ENCODE measurements at places on chromosomes 16 and 17.

- no peak for DNase-seq
Measured at GRCh38 chr17:44022246-44022645, 7.5 kb upstream of the TMEM101 start.

DNA sequence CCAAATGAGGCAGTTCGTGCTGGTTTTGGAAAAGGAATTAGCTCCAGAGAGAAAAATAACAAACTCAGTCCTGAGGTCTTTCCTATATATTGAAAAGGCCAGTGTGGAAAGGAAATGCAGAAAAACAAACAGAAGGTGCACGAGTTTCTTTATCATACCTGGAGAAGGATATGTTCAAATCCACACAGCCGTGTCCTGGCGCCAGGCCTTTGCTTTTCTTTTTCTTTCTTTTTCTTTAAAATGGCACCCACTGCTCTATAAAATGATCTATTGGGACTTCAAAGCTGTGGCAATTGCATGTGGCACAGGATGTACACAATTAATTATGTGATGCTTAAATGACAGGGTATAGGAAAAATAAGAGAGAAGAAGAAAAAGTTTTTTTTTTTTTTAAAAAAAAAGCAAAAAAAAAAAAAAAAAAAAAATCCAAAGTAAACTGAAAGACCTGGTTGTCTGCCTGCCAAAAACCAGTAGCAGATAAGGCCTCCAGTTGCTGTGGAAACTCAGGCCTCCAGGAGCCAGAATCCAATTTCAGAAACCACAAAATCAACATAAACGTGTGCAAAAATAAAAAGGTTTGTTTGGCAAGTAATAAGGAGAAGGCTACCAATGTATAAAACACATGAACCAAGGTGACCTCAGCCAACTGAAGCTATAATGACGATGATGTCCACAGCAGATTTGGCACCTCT lies 957.6 kb upstream of the SOX9 start:
- DNase-seq = no peak

DNA sequence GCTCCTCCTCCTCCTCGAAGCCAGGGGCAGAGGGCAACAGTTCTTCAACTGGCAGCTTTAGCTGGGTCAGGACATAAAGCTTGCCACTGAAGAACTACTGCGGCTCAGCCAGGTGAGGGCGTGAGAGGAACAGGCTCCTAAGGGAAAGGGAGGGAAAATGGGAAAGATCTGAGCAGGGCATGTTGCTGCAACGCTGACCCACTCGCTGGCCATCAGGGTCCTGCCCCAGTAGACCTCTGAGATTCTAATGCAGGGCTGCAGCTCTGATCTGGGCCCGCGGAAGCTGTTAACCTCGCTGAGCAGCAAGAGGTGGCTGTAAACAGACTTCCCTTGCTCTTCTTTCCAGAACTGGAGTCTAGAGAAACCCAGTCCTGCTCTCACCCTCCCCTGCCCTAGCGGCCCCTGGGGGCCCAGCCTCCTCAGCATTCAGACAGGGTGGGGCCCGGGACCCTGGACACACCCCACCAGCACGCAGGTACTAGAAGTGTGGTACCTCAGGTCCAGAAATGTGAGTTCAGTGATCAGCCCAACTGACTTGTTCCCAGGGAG lies 3.8 kb upstream of the TLCD2 start:
- no peak for DNase-seq

- no peak for DNase-seq
Measured at GRCh38 chr17:77590951-77591735, 367.4 kb upstream of the TNRC6C start.

DNA sequence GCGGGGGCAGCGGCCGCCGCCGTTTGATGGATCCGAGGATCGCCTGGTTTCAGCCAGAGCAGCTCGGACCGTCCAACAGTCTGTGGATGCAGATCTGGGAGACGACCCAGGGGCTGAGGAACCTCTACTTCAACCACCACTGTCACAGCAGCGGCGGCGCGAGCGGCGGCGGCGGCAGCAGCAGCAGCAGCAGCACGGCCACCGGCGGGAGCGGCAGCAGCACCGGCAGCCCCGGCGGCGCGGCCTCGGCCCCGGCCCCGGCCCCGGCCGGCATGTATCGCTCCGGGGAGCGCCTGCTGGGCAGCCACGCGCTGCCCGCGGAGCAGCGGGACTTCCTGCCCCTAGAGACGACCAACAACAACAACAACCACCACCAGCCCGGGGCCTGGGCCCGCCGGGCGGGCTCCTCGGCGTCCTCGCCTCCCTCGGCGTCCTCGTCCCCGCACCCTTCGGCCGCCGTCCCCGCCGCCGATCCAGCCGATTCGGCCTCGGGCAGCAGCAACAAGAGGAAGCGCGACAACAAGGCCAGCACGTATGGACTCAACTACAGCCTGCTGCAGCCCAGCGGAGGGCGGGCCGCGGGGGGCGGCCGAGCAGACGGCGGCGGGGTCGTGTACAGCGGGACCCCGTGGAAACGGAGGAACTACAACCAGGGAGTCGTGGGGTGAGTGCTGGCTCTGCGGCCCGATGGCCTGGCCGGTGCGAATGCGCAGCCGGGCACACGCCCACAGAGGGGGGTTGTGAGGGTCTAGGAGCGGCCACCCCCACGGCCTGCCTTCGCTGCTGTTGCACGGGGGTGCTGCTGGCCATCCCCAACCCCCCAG lies 702 bp downstream of the TENT4B start:
- DNase-seq = no peak

DNA sequence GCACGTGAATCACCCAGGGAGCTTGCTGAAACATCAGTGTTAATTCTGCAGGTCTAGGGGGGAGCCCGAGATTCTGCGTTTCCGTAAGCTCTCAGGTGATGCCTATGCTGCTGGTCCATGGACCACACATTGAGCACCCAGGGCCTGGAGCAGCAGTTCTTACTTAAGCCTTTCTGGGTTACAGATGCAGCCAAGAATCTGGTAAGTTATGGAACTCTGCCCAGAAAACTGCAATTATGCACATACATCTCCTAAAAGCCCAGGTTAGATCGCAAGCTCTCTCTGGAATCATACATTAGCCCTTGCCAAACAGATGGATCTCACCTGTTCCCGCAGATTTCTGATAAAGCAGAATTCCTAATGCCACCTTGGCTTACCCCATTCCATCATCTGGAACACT lies 265.9 kb upstream of the SALL1 start:
- DNase-seq = no peak

DNA sequence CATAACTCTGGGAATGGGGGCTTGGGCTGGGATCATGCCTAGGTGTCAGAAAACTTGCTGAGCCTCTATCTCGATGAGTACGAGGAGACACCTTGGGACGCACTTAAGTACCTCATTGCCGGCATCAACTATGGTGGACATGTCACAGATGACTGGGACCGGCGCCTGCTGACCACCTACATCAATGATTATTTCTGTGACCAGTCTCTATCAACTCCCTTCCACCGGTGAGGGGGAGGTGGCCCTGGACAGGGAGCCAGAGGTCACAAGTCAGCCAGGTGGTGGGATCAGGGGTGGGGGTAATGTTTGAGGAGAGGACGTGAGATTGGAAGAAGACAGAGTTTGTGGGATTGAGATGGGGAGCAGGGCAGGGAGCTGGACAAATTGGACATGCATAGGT lies 3.4 kb upstream of the KDM6B start:
- no peak for DNase-seq

GRCh38 chr16:26715969-26716368 lies 350.8 kb upstream of the C16orf82 start:
- DNase-seq = no peak

GRCh38 chr16:60771138-60771537 lies 1265.1 kb downstream of the CDH8 start:
- no peak for DNase-seq

- peak; percentile 68 for DNase-seq
Measured at GRCh38 chr16:27721531-27722181, 171.7 kb downstream of the KATNIP start.

DNA sequence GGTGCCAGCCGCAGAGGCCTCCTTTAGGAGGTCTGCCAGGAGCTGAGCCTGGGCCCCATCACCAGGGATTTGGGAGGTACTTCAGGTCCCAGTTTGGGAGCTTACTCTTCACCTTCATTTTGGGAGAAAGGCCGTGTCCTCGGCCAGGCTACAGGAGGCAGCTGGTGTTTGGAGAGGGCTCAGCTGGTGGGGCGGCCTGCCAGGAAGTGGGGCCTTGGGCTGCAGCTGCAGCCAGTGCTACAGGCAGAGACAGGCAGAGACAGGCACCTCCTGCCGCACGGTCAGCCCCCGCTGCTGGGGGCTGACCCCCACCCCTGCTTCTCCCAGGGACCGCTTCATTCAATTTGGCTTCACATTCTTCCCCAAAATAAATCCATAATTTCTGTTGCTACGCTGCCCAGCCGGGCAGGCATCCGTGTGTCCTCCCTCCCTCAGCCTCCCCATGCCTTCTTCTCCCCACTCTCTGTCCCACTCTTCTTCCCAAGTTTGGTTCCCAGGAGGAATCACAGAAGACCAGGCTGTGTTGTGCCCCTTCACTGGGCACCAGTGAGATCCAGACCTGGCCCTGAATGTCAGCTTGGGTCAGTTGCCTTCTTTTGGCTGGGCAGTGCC lies 6.1 kb downstream of the TMEM235 start:
- DNase-seq = no peak

- DNase-seq = no peak
Measured at GRCh38 chr17:4433515-4434031, at the start of gene SPNS3. TSS of gene SPNS3 (plus strand) at chr17:4433940. CDS start at chr17:4433968, 28 bp downstream.

- no peak for DNase-seq
Measured at GRCh38 chr16:86379505-86379846, 130.9 kb upstream of the FOXF1 start.

DNA sequence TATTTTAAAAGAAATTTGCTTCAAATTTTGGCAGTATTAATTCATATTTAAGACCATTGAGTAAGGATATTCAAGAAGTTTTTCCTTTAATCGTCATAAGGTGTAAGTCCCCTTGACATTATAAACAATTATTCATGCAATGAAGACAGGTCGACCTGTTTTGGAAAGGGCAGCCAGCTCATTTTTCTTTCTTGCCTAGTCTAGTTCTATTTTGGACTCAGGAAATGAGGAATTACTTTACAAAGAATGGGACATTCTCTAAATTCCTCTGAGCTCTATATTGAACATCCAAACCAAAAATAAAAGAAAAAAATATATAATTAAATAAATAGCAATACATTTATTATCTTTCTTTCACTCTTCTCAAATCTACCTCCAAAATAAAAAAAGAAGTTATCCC lies 595.6 kb upstream of the KIF2B start:
- DNase-seq = no peak

GRCh38 chr16:84700446-84701300 lies 873 bp downstream of the USP10 start:
- DNase-seq = no peak

DNA sequence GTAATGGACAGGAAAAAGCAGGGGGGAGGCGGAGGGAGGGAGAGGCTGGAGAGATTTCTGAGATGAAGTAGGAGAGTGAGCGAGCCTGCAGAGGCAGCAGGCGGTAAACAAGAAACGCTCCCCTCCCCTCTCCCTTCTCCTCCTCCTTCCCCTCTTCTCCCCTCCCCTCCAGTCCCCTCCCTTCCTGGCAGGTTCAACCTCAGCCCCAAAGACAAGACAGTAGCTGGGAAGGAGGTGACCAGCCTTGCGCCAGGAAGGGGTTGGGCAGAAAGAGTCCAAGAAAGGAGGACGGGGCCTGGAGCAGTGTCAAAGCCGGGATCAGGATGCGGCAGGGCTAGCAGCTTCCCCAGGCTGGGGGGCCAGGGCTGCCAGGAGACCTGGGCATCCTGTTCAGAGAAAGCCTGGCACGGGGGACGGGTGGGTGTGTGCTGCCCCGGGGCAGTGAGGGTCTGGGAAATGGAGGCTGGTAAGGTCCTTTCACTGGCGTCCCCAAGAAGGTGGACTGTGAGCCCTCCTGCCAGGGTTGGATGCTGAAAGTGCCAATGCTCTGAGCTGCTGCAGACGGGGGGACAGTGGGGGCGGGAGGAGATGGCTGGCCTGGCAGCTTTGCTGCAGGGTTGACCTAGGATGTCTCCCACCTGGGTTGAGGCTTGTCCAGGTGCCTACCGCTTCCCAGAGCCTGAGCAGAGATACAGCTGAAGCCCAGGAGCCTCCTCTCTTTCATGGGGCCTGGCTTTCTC lies 261.6 kb upstream of the TNRC6C start:
- DNase-seq = no peak

GRCh38 chr17:82118815-82119380 lies 20.9 kb upstream of the FASN start:
- DNase-seq = no peak

- DNase-seq = no peak
Measured at GRCh38 chr16:84827131-84827574, 7.4 kb downstream of the CRISPLD2 start.

- no peak for DNase-seq
Measured at GRCh38 chr16:87133112-87133850, 183.9 kb downstream of the C16orf95 start.

DNA sequence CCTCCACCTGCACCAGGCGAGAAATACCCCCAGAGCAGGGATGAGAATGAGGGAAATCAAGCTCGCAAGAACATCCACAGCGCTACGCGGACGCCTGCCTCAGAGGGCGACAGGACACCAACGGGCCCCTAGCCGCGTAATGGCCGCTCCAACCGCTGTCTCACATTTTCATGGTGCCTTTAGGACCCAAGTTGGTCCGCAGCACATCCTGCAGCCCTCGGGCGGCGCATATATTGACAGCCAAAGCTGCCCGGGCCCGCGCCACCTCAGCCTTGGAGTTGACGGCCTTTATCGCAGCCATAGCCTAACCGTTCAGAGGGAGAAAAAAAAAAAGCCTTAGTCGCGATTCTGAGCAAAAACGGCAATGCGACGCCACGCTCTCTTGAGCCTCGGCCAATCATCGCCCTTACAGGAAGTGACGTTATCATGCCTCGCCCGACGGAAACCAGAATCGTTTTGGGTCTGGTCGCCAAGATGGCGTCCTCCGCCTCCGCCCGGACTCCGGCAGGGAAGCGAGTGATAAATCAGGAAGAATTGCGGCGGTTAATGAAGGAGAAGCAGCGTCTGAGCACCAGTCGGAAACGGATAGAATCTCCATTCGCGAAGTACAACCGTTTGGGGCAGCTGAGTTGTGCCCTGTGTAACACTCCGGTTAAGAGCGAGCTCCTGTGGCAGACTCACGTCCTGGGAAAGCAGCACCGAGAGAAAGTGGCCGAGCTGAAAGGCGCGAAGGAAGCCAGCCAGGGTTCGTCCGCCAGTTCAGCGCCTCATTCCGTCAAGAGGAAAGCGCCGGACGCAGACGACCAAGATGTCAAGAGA lies at the start of the genes CCT6B and ZNF830:
CCT6B (minus strand) TSS at position 368 of the 819 bp plus-strand sequence; CDS start at position 301, 67 bp downstream.
ZNF830 (plus strand) TSS at position 448 of the 819 bp plus-strand sequence; CDS start at position 475, 27 bp downstream.
- peak; percentile 95 for DNase-seq

DNA sequence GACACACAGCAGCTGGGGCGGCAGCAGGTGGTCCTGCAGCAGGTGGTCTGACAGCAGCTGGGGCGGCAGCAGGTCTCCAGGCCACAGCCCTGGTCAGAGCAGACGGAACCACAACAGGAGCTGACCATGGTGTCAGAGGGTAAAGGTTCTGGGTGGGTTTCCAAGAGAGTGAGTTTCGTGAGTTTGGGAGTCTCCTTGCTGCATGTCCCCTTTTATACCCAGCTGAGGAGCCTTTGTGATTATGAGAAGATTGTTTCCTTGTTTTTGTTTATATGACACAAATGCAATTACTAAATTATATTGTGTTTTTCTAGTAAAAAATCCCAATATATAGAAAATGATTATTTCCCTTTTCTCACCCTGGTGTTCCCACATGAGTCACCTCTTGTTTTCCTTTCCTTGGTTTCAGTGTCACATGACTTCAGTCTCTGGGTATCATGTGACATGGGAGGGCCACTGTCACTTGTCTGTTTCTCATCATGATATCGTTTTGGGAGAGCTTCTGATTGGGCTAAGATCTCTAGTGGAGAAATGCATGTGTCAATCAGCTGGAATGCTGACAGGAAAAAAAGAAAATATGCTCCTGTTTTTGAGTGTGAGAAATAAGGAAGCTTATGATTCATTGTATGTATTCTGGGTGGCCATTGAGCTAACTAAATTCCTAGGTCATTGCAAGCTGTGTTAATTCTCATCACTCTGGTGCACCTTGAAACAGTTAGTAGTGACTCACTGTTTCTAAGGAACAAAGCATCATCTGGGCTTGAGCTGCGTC lies at the start of gene KRTAP4-6:
KRTAP4-6 (minus strand) TSS at position 185 of the 772 bp plus-strand sequence; CDS start at position 128, 57 bp downstream.
- peak; percentile 49 for DNase-seq
